Stimulated activated CD4-positive, alpha-beta T cell treated with anti-CD3 and anti-CD28 coated beads, Interleukin-15, amount 100 ng/mL, for 1 hour (primary cell): ENCODE measurements at places on chromosomes 5 and 9.

DNA sequence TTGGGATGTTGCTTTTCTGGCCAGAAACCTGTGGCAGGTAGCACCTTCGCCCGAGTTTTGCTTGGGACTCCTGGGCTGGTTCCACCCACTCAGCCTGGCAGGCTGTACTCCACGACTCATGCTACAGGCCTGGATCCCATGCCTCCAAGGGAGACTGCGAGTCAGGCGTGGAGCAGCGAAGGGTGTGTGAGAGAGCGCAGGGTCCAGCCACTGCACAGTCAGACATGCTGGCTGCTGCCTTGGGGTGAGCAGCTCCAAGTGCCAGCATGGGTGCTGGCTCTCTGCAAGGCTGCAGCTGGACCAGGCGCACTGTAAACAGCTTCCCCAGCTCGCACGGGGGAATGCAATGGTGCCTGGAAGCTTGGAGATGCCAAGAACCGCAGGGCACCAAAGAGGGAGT lies 249.6 kb upstream of the EDIL3 start:
- DNase-seq = no peak

GRCh38 chr5:759781-760362 lies 24.7 kb downstream of the ZDHHC11B start:
- no peak for DNase-seq

DNA sequence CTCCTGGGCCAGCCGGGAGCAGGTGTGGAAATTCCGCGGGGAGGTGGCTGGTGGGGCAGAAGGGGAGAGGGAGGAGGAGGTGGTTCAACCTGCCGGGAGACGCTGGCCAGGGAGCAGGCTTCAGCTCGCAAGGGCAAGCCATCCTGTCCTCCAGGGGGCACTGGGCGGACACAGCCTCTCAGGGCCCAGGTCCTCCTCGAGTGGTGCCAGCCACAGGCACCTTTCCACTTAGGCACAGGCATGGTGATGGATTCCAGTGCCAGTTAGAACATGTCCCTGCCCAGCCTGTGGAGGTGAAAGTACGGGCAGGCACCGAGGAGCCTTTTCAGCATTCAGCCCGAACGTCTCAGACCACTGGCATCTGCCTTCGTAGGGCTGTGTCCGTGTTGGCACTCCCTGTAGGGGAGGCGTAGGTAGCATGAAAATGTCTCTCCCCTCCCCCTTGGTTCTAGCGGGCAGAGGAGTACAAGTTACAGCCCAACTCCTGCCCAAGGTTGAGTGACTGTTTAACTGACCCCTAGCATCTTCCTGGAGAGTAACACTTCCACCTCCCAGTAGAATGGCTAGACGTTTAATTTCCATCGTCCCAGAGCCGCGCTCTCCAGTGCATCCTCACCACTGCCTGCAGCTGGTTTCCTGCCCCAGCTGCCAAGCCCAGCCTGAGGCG lies 48.9 kb downstream of the DAB2IP start:
- no peak for DNase-seq

DNA sequence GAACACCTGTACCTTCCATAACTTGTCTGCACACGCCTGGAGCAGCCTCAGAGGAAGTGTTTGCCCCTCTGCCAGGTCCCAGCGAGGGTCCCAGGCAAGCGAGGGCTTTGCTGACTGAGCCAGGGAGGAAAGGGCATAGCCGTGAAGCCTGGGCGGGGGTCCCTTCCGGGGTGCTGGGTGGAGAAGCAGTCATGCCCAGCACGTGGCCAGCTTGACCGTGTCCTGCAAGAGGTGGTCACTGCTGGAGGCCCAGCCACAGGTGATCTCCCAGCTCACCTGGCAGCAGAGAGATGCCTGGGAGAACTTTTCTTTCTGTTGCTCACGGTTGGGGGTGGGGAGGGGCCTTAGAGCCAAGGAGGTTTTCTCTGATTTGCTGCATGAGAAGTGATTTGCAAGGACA lies 195.3 kb downstream of the CACNA1B start:
- DNase-seq = no peak

- no peak for DNase-seq
These were observed 1.9 kb downstream of the ALDH1A1 start for GRCh38 chr9:72950875-72951442.

GRCh38 chr9:135048758-135049444 lies 38.6 kb upstream of the OLFM1 start:
- no peak for DNase-seq

GRCh38 chr5:36669015-36669651 lies 62.7 kb downstream of the SLC1A3 start:
- DNase-seq = no peak

DNA sequence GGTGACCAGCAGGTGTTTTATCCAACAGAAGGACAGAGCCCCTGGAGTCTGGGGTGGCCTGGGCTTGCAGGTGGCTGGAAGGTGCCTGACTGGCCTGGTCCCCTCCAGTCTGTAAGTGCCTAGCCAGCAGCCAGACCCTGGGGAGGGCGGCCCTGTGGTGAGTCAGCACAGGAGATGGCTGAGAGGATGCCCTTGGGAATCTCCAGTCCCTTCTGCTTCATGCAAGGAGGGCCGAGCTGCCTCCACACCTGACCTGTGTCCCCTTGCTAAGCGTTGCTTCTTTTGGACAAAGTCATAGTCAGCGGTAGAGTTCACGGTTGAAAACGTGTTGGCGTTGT lies 20.2 kb downstream of the OBP2B start:
- no peak for DNase-seq

- DNase-seq = no peak
These were observed 7.0 kb downstream of the PDCL start for GRCh38 chr9:122821278-122821943.

DNA sequence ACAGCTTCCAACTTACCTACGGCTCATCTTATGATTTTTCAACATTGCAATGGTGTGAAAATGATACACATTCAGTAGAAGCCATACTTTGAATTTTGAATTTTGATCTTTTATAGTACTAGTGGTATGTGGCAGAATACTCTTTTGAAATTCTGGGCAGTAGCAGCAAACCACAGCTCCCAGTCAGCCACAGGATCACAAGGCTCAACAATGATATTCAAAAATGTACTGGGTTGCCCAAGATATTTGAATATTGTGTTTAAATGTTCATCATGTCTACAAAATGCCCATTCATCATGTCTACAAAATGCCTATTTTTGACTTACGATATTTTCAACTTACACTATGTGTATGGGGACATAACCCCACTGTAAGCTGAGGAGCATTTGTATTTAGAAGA lies 81.3 kb upstream of the PRR16 start:
- no peak for DNase-seq

DNA sequence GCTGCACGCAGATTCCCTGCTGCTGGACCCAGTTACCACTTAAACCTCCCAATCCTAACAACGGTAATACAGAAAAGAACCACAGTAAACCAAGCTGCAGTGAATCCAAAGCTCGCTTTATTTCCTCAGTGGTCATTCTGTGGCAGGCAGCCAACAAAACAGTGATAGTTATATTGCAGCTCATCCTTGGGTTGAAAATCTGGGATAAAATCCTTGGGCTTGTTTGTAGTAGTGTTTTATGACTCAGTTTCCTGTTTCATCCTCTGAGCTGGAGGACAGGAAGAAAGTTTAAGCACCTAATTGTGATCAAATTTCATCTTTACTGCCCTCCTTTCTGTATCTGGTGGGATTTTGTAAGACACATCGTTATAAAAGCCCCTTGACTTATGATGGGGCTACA lies 31.4 kb downstream of the HMGCR start:
- DNase-seq = no peak

DNA sequence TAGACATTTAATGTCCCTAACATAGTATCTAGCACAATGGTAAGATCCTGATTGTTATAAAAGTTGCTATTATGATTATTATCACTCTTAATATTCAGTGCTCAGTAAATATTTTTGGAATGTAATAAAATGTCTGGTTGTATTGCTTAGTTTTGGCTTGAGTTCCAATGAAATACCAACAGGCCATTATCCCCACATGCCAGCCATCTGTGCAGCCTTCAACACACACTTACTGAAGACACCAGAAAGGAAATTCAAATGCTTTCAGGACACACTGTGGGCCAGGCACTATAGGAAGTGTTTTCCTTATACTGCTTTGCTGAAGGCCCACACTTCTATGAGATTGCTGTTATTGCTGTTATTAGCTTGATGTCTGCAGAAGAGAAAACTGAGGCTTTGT lies 157.5 kb downstream of the TRIM32 start:
- no peak for DNase-seq

DNA sequence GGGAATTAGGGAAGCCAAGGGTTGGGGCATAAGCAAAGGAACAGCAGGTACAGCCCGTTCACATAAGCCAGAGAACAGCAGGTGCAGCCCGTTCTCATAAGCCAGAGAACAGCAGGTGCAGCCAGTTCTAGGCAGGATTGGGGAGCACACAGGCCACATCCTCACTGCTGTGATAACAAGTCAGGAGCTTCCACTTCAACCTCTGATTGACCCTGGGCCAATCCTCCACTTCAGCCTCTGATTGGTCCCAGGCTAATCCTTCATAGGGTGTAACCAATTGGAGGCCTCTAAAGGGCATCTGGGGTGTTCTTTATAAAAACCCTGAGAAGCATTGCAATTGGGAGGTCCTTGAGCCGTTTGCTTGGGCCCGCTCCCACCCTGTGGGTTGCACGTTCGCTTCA lies 27.5 kb downstream of the CEL start:
- no peak for DNase-seq

DNA sequence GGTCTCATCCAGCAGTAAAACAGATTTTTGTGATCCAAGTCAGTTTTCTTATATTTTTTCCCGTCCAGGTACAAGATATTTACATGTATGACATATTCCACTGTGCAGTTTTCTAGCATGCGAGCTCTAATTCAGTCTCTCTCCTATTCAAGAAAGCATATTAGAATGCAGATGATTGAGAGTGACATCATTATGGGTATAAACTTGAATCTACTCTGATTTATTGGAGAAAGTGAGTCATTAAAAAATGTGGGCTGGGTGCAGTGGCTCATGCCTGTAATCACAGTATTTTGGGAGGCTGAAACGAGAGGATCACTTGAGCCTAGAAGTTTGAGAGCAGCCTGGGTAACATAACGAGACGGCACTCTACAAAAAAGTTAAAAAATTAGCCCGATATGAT lies 6.2 kb downstream of the FER start:
- no peak for DNase-seq

DNA sequence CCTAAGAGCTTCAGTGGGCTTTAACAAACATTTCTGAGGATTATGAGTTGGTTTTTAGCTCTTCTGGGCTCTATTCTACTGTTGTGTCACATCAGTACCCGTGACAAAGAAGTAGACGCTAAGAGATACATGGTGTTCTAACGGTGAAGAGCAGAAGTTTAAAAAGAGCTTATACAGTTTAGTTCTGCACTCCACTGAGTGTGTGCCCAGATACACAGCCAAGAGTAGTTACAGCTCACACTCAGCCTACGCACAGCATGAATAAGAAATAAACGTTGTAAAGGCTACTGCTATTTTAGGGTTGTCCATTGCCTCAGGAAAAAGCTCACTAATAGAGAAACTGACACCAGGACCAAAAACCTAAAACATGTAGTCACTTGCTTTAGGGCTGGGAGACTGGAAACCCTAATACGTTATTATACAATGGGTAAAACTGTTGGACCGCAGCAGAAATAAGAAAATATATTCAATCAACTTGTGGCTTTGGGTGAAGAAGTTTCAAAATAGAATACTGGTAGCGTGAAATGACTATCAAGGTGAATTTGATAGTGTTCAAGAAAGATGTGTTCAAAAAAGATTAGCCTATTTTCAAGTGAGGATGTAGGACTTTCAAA lies 34.7 kb downstream of the PSIP1 start:
- no peak for DNase-seq

- DNase-seq = no peak
These were observed 5.3 kb upstream of the TRIM41 start for GRCh38 chr5:181217803-181218062.

GRCh38 chr5:2574155-2574554 lies 177.3 kb downstream of the IRX2 start:
- DNase-seq = no peak
